ENCODE measurements at places on chromosomes 7 and 10. TPM values are rescaled to one million over a fixed set of nuclear protein-coding genes. Genes with fewer than 3 reads are reported as not detected.

The HOXA6 gene
- total RNA-seq, result 7.7 TPM

The STEAP4 gene
- 71.9 TPM for total RNA-seq

The LRMDA gene
- total RNA-seq, result 15.5 TPM

The CACNA2D1 gene
- total RNA-seq, result 11.5 TPM

- no peak for DNase-seq
These were observed 74.8 kb downstream of the MDH2 start for GRCh38 chr7:76122516-76123239.

- DNase-seq, result no peak
These were observed 95.5 kb downstream of the ZMYND11 start for GRCh38 chr10:230758-231157.

GRCh38 chr7:88147949-88148348 is 71.9 kb downstream of the SRI start:
- no peak for DNase-seq

- no peak for DNase-seq
These were observed 27.7 kb downstream of the SHOC2 start for GRCh38 chr10:110947061-110947595.

DNA sequence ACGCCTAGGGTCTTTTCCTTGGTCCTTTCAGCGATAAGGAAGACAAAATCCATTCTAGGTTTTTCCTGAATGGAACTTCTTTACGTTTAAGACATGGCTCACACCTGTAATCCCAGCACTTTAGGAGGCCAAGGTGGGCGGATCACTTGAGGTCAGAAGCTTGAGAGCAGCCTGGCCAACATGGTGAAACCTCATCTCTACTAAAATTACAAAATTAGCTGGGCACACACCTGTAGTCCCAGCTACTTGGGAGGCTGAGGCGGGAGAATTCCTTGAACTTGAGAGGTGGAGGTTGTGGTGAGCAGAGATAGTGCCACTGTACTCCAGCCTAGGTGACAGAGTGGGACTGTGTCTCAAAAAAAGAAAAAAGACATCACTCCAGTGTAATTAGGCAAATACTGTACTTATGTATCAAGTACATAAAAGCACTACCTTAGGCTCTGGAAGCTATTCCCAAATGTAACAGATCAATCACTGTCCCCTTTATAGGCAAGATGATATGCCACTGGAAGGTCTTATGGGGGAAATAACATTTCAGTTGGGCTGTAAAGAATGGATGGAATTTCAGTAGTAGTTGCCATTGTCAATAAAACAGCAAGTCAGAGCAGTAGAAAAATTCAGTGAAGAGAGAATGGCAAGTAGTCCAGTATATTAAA is 5.7 kb downstream of the STK17A start:
- DNase-seq, result no peak

DNA sequence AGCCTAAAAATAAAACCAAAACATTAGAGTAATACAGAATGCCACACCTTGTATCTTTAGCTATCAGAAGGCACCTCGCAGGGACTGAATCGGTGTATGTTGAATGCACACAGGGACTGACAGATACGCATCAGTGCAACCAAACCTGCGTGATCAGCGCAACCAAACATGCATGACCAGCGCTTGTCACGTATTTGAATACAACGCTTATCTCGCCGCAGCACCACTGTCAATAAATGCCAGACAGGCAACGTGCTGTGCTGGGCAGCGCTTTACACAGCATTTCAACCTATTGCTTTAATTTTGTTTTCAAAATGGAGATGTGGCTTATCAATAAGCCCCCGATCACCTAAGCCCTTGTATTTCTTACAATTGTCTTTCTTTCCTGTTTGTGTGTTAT is 242.4 kb downstream of the SFMBT2 start:
- DNase-seq, result no peak

- peak; percentile 11 for DNase-seq
These were observed 10.0 kb downstream of the TMEM120A start for GRCh38 chr7:75984130-75985008.

DNA sequence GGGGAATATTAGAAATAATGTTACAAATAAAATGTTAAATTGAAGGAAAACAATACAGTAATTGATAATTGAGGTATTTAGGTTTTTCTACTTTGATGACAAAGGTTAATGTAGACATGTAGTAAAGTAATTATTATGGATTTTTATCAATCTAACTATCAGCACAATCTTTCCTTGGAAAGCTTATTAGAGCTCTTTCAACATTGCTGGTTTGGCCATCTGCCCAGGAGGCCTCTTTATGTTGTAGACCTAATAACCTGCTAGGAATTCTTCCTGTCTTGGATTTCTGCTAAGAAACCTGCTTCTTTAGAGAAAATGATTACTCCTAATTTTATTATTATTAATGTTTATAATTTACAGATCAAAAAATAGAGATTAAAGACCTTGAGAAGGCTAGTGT is 78.9 kb downstream of the CHRM2 start:
- no peak for DNase-seq

DNA sequence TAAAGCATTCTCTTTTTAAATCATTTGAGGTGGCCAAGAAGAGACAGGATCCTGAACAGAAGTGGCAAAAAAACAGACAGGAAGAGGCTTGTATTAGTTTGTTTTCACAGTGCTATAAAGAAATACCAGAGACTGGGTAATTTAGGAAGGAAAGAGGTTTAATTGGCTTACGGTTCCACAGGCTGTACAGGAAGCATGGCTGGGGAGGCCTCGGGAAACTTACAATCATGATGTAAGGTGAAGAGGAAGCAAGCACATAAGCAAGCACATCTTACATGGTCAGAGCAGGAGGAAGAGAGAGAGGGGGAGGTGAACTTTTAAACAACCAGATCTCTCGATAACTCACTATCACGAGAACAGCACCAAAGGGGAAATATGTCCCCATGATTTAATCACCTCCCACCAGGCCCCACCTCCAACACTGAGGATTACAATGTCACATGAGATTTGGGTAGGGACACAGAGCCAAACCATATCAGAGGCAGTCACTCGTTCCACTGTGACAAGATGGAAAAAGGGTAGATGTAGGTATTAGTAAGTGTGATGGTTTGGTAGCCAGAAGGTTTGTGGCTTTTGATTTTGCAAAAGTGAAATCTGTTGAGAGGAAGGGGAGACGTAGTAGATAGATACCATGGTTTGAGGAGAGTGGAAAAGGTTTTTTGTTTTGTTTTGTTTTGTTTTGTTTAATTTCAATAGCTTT is 5.1 kb downstream of the MSRB2 start:
- DNase-seq, result no peak

DNA sequence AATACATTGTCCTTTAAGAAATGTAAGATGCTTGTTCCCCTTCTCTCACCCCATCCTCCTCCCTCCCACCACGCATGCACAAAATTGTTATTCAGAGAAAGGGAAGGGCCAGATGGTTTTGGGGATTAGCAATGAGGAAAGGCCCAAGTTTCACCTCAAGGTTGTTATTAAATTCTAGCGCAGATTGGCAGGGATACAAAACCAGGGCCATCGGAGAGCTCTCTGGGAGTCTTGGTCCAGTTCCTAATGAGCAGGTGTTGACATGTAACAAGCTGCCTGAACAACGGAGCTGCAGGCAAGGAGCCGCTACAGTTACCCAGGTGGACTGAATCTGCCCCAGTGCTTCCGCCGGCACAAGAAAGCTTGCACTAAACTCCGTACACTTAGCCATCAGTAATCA is 9.7 kb upstream of the ANK3 start:
- no peak for DNase-seq

- no peak for DNase-seq
These were observed 36.6 kb downstream of the KIAA1549 start for GRCh38 chr7:138944592-138944991.

DNA sequence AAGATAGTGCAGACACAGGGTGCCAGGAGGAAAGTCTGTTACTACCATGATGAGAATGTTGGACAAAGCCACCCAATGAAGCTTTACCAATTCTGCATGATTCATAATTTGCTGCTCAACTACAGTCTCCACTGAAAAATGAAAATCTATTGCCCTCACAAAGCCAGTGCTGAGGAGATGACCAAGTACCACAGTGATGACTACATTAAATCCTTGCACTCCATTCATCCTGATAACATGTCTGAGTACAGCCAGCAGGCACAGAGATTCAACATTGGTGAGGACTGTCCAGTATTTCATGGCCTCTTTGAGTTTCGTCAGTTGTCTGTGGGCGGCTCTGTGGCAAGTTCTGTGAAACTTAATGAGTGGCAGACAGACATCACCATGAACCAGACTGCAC is 144.0 kb downstream of the PLCE1 start:
- no peak for DNase-seq
